ENCODE measurements at places on chromosomes 13 and 19.
A peak's percentile ranks its signal among the peaks of the same experiment; 100 is the strongest.

DNA sequence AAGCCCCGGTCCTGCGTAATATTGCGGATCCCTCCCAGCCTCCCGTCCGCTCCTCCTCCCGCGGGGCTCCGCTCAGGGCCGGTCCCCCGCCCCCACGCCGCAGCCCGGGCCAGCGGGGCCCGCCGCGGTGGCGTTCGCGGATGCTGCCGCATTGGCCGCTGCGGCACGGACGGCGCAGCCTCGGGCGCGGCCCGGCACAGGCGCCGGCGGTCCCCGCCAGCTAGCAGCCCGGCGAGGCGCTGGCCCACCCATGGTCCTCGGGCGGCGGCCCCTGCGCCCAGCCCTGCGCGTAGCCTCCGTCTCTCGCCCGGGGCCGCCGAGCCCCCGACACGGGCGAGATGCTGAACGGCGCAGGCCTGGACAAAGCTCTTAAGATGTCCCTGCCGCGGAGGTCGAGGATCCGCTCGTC is at the start of gene ATP8A2:
ATP8A2 (plus strand) TSS at position 100 of the 409 bp plus-strand sequence; CDS start at position 339, 239 bp downstream.
- DNase-seq = no peak

DNA sequence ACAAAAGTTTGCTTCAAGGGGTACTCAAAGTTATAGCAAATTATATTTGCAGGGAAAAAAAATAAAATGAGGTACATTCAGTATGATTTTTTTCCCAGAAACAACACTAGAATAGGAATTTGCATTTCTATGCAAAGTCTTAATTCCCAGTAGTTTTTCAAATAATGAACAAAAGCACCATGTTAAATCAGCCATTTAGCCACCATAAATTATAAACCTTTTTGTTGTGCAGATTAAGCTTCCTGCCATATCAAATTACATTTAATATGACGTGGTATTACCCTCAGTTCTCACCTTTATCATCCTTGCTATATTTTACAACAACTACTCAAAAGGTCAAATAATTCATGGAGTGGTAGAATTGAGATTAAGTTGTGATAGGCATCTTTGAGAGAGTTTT is 136.6 kb upstream of the FRY start:
- DNase-seq = no peak

DNA sequence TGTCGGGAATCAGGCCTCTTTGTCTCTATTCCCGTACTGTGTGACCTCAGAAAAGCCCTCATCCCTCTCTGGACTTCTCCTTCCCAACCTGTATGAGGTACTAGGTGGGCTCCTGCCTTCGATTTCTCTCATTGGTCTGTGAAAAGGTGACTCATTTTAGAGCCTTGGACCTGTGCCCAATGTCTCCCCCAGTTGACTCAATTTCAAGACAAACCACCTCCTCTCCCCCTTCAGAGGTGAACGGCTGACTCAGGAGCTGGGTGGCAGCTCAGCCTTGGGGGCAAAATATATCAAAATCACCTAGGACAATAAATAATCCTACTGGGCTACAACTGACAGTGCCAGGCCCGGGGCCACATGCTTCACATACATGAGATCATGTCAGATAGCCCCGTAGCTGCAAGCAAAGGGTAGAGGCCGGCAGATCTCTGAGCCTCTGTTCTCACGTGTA is 630 bp downstream of the COQ8B start:
- peak; percentile 91 for DNase-seq

DNA sequence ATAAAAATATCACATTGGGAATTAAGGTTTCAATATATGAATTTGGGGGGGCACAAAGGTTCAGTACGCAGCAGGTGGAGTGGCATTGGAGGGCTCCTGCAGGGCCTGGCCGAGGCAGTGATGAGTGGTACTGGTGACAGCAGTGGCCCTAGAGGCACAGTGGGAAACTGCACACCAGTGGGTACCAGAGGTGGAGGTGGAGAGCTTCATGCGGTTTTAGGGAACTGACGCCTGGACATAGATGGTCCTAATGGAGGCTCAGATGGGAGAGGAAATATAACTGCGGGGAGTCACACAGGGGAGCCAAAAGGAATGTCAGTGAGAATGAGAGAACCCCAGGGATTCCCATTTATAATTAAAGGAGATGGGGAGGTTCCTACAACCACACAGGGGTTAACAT is 156.2 kb downstream of the COG6 start:
- DNase-seq = no peak

DNA sequence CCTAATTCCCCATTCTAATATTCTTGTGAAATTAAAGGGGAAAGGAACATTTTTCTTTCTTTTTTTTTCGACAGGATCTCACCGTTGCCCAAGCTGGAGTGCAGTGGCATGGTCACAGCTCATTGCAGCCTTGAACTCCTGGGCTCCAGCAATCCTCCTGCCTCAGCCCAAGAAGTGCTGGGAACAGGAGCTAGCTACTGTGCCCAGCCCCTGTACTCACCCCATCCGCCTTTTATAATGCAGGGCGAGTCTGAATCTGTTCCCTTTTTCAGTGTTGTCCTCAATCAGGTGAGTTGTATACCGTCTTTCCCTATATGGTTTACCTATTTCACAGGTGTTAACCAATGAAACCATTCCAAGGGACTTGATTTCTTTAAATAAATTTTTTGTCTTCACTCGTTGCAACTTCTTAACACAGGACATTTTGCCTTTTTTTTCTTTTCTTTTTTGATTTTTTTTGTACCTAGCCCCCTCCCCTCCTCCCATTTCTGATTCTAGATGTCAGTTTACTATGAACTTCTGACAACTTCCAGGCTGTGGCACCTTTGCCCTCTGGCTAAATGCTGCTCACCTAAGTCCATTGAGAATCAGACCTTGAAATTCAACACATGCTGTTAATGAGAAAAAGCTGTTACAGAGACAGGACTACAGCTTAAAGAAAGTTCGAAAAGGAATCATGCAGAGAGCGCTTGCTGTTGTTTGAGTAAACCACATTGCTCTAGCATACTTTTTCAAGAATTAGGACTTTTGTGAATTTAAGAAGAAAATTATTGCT is 562.1 kb upstream of the KLF12 start:
- no peak for DNase-seq

DNA sequence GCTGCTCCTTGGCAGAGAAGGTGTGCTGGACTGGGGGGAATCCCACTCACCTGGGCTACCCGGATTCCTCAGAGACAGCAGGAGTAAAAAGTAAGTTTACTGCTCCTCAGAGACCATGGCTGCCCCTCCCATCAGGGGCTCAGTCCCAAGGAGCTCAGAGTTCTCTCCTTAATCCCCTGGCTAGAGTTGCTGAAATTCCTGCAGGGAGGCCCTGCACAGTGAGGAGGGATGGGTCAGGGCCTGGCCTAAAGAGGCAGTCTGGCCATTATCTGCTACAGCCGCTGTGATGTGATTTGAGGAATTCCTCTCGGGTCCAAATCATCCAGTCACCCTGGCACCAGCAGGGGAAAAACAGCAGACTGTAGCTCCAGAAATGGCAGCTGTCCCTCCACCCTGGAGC is 502.5 kb downstream of the PCDH17 start:
- no peak for DNase-seq

DNA sequence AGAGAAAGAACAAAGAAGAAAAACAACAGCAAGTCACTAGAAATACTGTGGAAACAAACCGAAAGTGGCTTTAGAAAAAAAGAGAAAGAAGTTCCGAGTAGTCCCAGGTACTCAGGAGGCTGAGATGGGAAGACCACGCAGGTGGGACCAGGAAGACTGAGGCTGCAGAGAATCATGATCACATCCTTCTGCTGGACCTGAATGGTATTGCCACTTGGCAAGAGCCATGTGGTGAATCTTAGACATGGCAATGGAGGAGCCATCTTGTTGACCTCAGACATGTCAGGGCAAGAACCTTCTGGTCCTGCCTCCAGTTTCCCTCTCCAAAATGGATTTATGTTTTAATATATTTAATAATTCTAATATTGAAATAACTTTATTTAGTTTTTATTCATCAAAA is 37.4 kb upstream of the ZNF724 start:
- no peak for DNase-seq

DNA sequence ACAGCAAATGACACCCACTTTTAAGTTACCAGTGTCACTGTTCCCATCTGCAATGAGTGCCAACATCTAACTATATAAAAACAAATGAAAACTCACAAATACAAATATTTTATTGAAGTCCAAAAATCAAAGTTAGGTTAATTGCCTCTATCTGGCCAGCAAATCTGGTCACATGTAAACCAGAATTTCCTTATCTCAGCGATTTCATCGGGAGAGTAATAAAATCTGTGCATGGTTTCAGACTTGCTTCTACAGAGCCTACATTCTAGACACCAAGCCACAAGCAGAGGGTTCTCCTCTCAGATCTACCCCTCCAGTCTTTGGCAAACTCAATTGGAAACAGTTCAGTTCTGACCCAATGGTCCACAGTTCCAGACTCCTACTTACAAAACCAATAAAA is 189.6 kb downstream of the ABCC4 start:
- DNase-seq = no peak

DNA sequence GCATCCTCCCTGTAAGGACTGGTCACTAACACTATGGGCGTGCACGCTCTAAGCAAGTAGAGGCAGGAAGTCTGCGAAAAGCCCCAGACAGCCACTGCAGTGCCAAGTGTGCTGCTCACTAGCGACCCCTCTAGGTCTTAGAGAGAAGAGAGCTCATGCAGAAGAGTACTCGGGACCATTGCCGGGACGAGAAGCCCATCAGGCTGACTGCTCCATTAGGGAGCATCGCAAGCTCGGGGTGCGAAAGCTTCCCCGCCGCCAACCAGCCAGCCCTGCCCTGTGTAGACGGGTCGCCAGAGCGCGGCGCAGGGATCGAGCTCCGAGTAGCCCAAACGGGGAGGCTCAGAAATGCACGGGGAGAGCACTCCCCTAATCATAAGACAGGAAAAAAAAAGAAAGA is 16.6 kb downstream of the POU4F1 start:
- DNase-seq = no peak

DNA sequence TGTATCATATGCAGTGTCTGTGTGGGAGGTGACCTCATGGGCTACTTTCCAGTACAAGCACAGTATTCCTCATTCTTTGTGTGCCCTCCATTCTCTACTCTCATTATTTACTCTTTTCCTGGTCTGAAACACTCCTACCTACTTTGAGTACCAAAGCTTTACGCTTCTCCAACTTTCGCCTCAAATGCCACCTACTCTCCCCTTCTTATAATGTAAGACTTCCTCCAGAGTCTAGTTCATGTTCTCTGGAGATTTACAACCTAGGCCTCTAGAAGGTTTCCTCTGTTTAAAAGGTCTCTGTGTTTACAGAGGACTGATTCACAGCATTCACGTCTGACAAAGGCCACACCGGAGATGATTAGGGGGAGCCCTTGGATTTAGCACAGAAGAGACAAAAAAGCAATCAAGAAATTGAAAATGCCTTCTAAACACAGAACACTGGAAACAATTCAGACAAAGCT is 302.0 kb downstream of the KLF12 start:
- no peak for DNase-seq

- DNase-seq = no peak
Observed at GRCh38 chr13:45373162-45373547, 32.2 kb upstream of the TPT1 start.

GRCh38 chr19:38544569-38545315 is 73.0 kb downstream of the MAP4K1 start:
- DNase-seq = no peak

DNA sequence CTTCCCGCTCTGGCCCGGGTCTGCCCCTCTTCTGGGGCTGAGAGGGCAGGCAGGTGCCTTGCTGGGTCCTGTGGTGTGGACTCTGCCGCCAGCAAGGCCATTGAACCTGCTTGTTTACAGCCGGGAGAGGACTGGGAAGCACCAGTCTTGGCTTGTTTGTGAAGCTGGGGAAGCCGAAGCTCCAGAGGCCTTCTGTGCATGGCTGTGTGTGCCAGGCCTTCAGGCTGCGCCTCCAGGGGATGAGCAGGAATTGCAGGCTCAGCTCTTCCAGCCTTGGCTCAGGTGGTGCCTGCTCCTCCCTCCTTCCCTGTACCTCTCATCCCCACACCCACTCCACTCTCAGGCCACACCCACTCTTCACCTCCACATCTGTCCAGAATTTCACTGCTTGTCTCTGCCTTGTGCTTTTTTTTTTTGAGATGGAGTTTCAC is 17.5 kb downstream of the NDUFB7 start:
- DNase-seq = no peak

- DNase-seq = no peak
Observed at GRCh38 chr13:33787051-33787591, 30.8 kb upstream of the RFC3 start.

- DNase-seq = no peak
Observed at GRCh38 chr13:44180876-44181536, 192.6 kb upstream of the SERP2 start.

- DNase-seq = no peak
Observed at GRCh38 chr13:29496241-29496712, 99.2 kb downstream of the SLC7A1 start.

DNA sequence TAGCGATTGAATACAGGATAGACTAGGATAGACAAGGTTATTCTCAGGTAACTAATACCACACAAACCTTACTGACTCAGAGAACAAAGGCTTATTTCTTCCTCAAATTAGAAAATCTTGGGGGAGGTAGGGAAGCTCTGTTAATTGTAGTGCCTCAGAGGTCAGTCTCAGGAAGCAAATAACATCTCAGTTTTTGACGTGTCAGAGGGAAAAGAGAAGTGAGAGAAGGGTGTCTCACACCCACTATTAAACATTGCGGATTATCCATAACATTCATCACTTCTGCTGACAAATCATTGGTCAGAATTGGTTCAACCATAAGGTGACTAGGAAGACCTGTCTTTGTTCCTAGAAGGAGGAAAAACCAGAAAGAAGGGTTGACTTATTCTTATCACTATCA is 579.4 kb upstream of the MIR17HG start:
- DNase-seq = no peak

GRCh38 chr13:50334944-50335343 is 319.7 kb downstream of the KCNRG start:
- DNase-seq = no peak

DNA sequence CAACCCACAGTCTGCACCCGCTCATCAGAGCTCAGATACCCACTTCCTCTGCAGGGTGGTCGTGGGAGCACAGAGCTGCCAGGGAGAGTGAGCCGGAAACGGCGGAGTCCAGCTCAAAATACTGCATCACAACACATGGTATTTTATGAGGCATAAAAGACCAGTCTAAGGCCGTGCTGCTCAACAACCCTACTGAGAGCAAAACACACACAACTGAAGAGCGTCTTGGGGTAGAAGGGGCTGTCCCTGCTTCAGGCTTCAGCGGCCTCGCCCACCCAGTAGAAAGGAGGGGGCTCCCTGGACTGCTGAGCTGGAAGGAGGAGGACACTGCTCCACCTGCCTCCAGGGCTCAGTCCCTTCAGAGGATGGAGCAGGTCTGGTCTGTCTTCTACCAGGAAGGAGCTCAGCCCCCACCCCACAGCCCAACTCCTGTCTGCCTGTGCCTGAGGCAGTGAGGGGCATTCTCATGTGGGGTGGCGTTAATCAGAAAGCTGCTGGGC is 36.9 kb downstream of the NAXD start:
- DNase-seq = no peak

Measured in vagina (tissue), 2 donors.